ENCODE measurements at places on chromosomes 5 and 9. TPM values are rescaled to one million over a fixed set of nuclear protein-coding genes. Genes with fewer than 3 reads are reported as not detected.

Gene TXNDC8
- total RNA-seq: not detected

Gene PDCD1LG2
- 9.0 TPM for total RNA-seq

Gene TERT
- total RNA-seq: not detected

Gene CTNND2
- total RNA-seq: 6.0 TPM

Gene MARVELD2
- total RNA-seq: 26.2 TPM

Gene SPATA31C1
- not detected for total RNA-seq

Gene TAL2
- not detected for total RNA-seq

Gene MSX2
- total RNA-seq: 0.27 TPM

Gene PIK3R1
- total RNA-seq: 122 TPM

Gene SPATA31A3
- not detected for total RNA-seq

Gene MLANA
- not detected for total RNA-seq

Gene PDE6A
- not detected for total RNA-seq

Gene ACSL6
- total RNA-seq: 0.59 TPM

Gene ANKRD20A1
- total RNA-seq: 1.7 TPM

Gene COL15A1
- total RNA-seq: 8.0 TPM

Gene CLIC3
- 49.3 TPM for total RNA-seq

Gene IL5
- total RNA-seq: not detected

Gene OR1Q1
- total RNA-seq: not detected

Gene GPR151
- total RNA-seq: not detected

- DNase-seq: no peak
Observed at GRCh38 chr9:99114049-99114440, 9.1 kb downstream of the TGFBR1 start.

DNA sequence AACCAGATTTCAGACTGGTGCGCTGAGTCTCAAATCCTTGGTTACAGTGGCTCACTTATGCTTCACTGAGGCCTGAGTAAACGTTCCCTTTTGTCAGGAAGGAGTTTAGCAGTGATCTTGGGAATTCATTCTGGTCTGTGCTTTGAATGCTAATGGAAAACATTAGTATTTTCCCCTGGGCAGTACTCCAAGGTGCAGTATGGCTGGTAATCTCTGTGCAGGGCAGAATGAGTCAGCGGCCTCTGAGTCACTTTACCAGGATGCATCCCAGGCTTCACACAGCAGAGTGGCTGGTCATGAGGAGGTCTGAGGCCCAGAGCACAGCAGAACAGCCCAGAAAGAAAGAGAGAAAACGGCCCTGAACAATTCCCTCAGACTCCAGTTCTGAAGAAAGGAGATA lies 54.0 kb downstream of the PCA3 start:
- DNase-seq: no peak

- no peak for DNase-seq
Observed at GRCh38 chr9:27278374-27278773, 18.6 kb downstream of the EQTN start.

DNA sequence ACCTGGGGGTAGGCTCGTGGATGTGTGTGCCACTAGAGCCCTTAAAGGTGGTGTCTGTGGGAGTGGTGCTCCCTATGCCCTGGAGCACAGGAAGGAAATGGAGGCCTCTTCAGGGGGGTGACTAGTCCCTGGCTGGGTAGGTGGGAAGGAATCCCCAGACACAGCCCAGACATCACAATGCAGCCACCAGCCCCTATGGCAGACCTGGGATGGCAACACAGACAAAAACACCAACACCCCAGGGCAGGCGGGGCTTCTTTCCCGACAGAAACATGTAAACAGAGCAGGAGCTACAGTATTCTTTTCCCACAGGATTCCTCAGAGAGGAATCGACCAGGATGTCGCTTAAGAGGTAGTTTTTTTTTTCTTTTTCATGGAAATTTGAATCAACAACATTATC lies 10.4 kb upstream of the NR5A1 start:
- DNase-seq: no peak

- DNase-seq: no peak
Observed at GRCh38 chr9:120619751-120620655, 40.0 kb upstream of the CDK5RAP2 start.

DNA sequence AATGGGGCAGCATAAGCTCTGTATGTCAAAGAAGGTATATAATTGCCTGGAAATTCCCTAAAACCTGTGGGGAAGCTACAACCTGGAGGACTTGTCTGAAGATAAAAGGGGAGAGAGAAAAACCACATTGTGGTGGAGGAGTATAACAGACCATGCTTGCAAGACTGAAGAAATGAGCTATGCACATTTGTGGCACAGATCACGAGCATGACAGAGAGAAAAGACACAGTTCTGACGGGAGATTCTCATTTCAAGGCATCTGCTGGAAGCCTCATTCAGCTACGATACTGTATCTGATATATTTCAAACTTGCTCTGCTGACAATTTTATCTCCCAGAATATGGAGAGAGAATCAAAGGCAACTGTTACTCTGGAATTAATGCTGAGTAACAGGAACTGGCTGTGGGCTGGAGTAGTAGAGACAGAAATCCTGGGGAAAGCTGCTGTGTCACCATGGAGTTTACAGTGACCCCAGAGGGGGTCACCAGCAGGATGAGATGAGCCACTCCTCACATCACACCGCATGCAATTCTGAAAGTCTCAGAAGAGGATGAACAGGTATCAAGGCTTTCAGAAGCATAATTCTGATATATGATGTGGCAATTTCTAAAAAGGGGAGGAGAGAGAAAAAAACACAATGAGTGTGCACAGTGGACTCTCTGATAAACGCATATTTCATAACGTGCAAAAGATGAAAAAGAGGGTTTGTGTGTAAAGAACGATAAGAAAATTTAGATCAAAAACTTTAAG lies 528.8 kb downstream of the IRX1 start:
- no peak for DNase-seq

DNA sequence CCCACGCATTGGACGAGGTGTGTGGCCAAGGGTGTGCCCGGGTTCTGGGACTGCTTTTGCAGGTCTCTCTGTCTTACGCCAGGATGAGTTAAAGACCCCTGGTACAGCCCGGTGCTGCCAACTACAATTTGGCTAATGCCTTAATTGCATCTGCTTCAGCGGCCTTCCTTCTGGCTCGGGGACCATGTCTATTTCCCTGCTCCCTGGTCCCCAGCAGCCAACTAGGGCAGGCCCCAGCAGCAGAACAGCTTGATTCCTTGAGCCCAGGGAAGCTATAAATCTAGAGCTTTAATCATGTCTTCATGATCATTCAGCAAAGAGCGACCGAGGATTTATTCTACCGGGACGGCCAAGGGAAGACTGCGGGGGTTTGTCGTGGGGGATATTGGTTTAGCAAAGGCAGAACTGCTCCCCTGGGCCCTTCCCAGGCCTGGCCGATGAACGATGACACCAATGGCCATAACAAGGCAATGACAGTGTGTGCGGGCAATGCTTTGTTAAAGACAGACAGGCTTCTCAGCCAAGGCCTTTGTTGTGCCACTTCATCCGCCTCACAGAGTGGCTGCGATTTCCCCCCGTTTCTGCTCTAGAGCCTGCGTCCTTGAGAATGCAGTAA lies 51.4 kb downstream of the CFAP77 start:
- no peak for DNase-seq

GRCh38 chr5:94613583-94613982 lies 4.8 kb downstream of the KIAA0825 start:
- no peak for DNase-seq

DNA sequence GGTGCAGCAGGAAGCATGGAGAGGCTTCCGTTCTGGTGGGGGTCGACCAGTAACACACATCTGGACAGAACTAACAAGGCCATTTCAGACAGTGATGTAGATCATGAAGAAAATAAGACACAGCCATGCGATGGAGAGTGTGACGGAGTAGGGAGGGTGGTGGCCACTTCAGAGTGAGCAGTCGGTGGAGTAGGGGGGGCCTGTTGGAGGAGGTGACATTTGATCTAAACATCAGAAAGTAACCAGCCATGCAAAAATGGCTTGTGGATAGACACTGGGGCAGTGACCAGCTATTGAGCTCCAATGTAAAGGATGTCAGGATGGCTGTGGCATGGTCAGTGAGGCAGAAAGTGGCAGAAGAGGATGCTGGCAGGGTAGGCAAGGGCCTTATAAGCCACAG lies 65.9 kb downstream of the PPARGC1B start:
- DNase-seq: no peak

- no peak for DNase-seq
Observed at GRCh38 chr9:84057662-84058061, 77.1 kb downstream of the RMI1 start.

- no peak for DNase-seq
Observed at GRCh38 chr5:50856401-50857119, 190.1 kb downstream of the PARP8 start.

- DNase-seq: no peak
Observed at GRCh38 chr5:33969572-33970452, 14.7 kb downstream of the SLC45A2 start.

GRCh38 chr5:67149057-67149950 lies 47.3 kb downstream of the CD180 start:
- no peak for DNase-seq

- no peak for DNase-seq
Observed at GRCh38 chr5:60541980-60542379, 158.0 kb downstream of the DEPDC1B start.

- DNase-seq: no peak
Observed at GRCh38 chr5:141585594-141585993, 33.2 kb downstream of the DIAPH1 start.

- no peak for DNase-seq
Observed at GRCh38 chr9:108191065-108191464, 664.7 kb downstream of the ACTL7B start.

GRCh38 chr5:74239261-74239660 lies 401.3 kb downstream of the ENC1 start:
- peak; percentile 59 for DNase-seq

GRCh38 chr9:128902351-128903078 lies 18.3 kb upstream of the PHYHD1 start:
- DNase-seq: peak; percentile 66

DNA sequence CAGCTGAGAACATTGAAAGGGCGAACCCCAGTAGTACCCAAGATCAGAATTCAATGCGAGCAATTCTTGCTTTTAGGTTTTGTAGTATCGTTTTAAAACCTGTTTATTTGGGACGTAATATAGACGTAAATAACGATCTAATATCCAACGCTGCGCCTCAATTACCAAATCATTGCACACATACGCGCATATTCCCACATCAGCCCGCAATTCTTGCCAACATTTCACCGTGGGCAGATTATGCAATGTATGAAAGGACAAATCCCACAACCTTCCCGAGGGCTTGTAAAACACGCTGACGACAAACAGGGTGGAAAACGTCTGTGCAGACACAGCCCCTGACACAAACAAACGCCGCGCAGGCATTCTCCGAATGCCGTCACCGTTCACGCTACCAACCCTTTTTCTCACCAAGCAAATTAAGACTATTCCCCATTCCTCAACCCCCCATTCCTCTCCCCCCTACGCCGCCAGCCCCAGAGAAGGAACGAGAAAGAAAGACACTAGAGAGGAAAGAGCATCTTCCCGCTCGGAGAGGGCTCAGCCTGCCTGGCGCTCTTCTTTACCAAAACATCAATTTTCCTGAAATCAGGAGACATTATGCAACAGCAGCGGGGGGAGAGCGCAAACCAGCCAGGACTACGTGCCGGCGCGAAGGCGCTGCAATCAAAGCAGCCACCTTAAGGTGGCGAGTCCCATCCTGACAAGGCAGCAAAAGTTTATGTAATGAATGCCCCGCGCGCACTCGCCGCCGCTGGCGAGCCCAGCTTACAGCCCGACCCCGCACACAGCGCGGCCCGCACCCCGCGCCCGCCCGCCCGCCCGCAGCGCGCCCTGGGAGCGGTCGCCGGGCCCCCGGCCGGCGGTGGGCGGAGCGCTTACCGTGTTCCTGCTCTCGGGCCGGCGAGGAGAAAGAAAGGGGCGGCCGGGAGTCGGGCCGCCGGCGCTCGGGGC lies 597 bp downstream of the NFIL3 start:
- DNase-seq: peak; percentile 74

- DNase-seq: peak; percentile 89
Observed at GRCh38 chr5:180291943-180292831, at the start of gene MAPK9. Gene MAPK9 (minus strand): TSS chr5:180292083. CDS start chr5:180280561, 11,522 bp downstream.

DNA sequence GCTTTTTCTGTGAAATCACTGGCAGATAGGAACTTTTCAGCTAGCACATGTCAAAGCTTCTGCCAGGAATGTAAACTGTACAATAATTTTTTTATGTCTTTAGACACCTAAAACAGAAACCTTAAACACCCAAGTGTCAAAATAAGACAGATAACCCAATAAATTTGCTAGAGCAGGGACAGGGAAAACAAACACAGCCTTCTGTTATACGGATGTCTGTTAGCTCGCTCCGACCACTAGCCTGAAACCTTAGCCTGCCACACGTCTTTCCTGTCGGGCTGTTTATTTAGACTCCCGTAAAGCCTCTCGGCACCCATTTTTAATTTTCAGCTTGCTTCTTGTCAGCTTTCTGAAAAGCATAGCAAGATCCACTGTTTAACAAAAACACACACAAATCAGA lies 355.4 kb upstream of the SLC24A2 start:
- no peak for DNase-seq

- peak; percentile 88 for DNase-seq
Observed at GRCh38 chr5:149320791-149321330, 24.4 kb upstream of the GRPEL2 start.

GRCh38 chr5:112951124-112951702 lies 25.4 kb upstream of the DCP2 start:
- no peak for DNase-seq

DNA sequence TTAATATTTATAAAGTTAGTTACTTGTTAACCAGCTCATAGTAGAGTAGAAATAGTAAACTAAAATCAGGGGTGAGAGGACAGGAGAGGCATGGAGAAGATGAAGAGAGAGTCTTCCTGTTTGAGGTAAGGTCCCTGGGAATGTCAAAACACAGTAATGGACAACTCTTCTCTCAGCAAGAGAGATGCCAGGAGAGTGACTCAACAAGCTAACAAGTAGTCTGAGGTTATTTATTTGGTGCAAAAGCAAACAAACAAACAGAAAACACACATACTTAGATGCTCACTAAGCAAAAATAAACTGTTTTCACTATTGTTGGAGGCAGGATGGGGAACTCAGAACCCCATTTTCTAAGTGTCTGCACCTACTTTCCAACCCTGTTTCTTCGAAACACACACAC lies 333.2 kb upstream of the RFX3 start:
- DNase-seq: no peak

- no peak for DNase-seq
Observed at GRCh38 chr5:82622711-82623514, 344.8 kb upstream of the RPS23 start.

GRCh38 chr5:31355337-31355736 lies 161.9 kb downstream of the CDH6 start:
- no peak for DNase-seq

DNA sequence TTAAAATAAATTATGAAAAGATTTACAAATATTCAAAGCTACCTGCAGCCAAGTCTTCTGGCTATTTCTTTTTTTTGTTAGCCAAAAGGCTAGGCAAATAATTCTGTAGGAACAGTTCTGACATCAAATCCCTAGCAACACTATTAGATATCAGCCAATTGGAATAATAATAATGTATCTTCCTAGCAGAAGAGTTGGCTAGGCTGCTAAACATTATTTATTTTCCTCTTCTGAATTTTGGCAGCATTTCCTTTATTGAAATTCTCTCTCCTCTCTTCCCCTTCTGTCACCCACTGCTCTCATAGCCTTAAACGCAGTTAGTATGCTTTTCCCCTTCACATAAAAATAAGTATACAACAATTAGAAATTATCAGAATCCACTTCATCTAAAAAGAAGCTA lies 42.6 kb downstream of the ZDHHC21 start:
- no peak for DNase-seq

All from lower lobe of right lung (tissue), 2 donors.